ENCODE measurements at places on chromosomes 1 and 21.
A peak's percentile ranks its signal among the peaks of the same experiment; 100 is the strongest.

DNA sequence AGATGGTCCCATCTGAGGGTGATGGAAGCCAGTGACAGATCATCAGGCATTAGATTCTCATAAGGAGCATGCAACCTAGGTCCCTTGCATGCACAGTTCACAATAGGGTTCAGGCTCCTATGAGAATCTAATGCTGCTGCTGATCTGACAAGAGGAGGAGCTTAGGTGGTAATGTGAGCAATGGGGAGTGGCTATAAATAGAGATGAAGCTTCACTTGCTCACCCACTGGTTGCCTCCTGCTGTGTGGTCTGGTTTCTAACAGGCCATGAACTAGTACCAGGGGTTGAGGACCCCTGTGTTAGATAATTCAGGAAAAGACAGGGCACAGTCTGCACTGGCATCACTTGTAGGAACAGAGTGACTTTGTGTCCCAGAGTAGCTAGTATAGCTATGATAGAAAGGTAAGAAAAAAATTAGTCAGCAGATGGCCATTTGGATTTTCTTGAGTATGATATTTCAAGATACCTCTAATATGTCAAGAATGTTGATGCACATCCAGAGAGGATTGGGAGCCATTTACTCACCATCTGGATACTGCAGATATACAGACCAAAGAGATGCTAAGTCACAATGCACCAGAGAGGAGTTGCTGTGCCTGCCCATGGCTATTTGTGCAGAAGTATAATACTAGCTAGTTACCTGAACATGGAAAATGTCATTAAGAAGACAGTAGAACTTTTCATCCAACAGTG lies 53.6 kb downstream of the ADCY10 start:
- no peak for DNase-seq

DNA sequence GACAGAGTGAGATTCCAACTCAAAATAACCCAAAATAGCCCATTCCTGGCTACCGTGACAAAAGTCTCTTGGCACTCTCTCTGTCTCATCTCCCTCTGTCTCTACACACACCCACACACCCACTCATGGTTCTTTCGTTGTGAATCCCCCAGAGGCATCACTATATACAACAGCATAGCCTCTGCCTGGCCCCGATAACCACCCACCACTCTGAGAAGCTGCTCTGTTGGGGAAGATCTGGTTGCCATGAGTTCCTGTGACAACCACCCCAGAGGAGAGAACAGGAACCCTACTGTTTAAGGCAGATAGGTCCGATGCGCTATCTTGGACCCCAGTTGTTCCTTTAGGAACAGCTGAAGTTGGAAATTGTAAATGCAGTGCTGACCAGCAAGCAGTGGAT lies 70.4 kb upstream of the LYST start:
- no peak for DNase-seq

- no peak for DNase-seq
Measured at GRCh38 chr1:61011561-61012263, 70.6 kb upstream of the NFIA start.

DNA sequence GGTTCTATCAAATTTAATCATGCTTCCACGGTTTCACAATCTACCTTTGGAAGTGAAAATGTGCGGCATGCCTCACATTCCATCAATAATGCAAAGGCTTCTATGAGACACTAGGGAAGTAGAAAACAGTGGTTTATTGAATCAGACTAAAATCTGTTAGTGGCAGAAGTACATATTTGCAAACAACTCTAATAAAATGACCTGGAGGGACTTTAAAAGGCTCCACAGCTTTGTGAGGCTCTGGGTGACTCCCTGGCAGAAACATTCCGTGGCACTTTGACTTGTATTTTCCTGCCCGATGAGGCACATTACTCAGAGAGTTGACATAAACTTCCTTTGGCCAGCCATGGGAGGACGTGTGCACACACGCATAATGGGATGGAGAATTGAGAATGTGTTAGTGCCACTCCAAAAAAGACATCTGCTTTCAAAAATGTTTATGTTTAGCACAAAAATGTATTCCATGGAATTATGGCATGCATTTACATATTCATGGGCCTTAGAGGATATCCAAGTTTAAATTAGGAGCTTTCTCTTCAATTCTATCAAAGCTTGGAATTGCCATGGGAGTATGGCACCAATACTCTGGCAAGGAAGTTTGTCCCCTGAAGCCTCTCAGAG lies 60.0 kb upstream of the SSX2IP start:
- DNase-seq: no peak

DNA sequence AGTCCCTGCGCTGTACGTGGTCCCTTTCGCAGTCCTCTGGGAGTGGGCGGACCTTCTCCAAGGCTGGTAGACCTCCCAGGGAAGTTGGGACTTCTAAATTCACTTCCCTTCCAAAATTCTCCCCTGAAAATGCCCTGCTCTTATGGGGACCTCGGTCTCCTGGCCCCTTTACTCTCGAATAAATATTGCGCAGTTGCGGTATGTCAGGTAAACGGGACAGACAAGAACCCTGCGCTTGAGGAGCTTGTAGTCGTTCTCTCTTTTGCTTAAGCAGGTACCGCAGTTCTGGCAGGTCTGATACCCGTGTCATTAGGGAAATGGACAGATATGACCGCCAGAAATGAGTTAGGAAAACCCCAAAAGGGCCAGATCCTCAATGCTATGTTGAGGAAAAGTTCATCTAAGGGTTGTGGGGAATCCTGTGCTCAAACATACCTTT lies 561 bp downstream of the KIF2C start:
- DNase-seq: peak; percentile 40

GRCh38 chr1:210340311-210340710 lies 11.6 kb downstream of the HHAT start:
- no peak for DNase-seq

GRCh38 chr1:44030605-44031251 lies 534 bp downstream of the SLC6A9 start:
- peak; percentile 44 for DNase-seq

DNA sequence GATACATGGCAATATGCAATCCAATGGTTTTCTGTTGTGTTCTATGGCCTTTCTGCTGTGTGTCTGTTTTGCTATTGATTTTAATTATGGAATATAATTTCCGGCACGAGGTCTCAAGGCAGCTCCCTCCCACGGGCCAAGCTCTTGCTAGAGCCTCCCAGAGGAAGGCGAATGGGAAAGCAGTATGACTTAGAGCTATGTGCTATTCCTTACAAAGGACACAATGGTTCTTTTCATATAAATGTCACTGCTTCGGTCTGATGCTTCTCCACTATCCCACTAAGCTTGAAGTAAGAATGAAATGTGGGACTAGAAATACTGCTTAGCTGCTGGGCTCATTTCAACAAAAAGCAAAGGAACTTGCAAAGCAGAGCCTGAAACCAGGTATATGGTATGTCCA lies 322.2 kb upstream of the BEND5 start:
- DNase-seq: no peak

- no peak for DNase-seq
Measured at GRCh38 chr1:24275104-24275410, 44.1 kb upstream of the GRHL3 start.

DNA sequence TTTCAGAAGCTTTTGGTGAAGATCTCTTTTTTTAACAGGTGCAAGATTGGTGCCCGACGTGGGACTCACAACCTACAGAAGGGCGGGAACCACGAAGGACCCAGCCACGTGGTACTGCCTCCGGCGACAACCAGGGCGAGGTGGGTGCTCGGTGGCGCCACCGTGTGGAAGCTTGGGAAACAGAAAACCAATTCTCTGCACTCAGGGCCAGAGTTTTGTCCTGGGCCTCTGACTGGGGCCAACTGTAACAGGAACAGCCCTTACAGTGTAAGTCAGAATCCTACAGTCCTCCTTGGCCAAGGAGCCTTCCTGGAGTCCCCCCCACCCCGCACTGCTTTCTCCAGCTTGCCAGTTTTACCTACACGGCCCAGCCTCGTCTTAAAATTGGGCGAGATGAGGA lies 11.6 kb upstream of the S100A7A start:
- peak; percentile 38 for DNase-seq

- no peak for DNase-seq
Measured at GRCh38 chr1:177287270-177287669, 116.5 kb downstream of the BRINP2 start.

- no peak for DNase-seq
Measured at GRCh38 chr1:198628067-198628455, 10.8 kb upstream of the PTPRC start.

- no peak for DNase-seq
Measured at GRCh38 chr1:207748737-207749528, 2.9 kb upstream of the CD46 start.

DNA sequence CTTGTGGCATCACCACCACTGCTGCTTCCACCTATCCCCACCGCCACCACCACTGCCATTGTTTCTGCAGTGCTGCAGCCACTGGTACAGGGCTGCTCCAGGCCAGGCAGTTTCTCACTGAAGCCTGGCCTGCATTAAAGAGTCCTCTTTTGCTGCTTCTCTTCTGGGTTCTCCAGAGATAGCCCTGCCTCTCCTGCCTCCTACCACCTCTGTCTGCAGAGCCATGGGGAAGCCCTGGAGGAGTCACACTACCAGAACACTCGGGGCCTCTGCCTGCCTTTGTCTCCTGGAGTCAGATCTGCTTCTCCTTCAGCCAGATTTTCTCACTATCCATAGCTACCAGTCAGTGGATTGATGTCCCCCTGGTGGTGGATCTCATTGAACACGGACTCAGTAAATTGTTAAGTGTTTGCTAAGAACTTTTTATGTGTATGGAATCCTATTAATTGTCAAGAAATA lies 37.7 kb upstream of the DDAH1 start:
- DNase-seq: peak; percentile 45

DNA sequence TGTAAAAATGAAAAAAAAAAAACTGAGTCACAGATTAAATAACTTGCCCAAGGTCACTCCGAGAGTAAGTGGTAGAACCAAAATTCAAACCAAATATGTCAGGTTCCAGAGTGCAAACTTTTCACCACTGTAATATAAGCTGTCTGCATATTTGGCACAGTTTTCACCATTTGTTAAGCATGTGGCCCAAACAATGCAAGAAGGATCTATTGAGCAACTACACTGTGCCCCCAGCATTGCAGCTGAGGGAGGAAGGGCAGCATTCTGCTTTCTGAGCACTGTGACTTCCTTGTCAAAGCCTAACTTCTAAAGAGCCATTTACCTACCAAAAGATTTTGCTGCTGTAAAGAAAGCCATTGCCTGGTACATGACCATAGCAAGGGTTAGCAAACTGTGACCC lies 133.4 kb downstream of the SYT2 start:
- DNase-seq: no peak

DNA sequence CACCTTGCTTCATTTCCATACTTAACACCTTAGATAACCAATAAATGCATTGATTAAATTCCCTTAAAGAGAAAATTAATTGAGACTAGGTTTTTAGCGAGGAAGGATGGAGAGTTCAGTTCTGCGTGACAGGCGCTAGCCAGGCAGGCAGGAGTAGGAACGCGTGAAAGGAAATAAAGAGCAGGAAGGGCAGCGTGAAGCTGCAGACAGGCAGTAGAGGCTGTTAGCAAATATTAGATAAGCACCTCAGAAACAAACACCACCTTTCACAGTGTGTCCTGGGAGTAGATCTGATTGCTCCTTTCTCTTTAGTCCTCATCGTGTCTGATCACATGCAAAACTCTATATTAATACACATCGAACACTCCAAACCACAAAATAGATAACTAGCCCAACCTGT lies 282.7 kb upstream of the ADGRL2 start:
- no peak for DNase-seq

GRCh38 chr1:206962272-206962671 lies 8.0 kb downstream of the FCAMR start:
- DNase-seq: no peak

DNA sequence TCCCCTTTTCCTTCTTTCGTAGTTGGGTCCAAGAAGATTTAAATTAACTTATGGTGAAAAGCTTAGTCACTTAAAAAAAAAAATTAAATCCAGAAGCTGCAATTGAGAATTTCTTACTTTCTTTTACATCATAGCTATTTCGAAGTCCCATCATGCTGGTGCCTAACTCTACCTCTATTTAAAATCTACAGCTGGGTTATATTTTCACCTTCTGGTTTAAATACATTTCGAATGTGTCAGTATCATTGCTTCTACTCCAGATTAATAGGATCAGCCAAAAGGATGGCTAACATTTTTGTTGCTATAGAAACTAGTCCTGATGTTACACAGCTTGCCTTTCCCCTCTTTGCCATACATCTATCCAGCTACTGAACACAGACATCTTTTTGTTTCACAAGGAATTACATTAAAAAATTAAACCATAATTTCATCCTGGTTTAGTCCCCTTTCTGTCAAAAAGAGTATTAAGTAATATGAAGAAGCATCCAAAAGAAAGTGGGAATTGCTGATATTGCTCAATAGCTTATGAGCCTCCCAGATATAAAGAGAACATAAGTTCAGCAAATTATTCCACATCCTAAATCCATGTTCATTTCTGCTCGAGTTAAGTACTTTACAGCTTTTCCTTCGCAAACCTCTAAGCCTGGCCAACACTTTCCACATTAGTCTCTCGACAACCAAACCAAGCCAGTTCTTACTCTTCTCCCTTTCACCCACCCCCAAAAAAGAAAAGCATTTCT lies 396.7 kb upstream of the DAB1 start:
- DNase-seq: no peak

- no peak for DNase-seq
Measured at GRCh38 chr1:172069534-172069933, 228.2 kb downstream of the DNM3 start.

DNA sequence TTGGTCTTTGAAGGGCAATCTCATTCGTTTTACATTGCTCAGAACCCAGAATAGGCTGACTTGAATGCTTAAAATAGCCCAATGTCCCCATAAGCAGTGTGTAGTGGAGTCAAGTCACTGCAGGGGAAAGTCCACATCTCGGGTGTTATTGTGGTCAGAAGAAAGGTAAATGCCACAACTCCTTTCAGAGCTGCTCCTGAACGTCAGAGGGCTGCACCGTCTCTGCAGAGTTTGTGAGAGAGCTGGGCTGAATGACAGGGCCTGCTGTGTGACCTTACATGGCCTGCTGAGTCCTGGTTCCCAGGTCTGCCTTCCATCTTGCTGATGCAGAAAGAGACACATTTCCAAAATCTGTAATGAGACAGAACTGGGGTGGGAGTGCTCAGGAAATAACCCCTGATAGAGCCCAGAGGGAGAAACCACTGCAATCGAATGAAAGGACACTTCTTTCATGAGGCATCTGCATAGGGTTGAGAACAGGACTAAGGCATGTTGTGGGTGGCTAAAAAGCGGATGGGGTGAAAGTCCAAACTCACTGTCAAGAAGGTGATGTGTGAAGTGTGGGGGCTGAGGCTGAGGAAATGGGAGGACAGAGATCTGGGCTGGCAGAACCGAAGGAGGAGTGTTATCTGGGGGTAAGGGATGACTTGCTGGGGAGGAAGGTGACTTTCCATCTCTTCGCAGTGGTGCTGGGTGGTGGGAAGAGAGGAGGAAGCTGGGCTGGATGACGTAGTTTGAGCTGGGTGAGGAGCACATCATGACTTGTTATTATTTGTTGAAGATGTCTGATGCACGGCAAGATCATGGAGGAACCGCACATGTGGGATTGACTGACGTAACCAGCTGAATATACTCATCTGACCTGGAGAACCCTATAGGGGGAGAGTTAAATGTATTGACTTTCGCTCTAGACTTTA lies 33.7 kb downstream of the XCL2 start:
- peak; percentile 89 for DNase-seq

DNA sequence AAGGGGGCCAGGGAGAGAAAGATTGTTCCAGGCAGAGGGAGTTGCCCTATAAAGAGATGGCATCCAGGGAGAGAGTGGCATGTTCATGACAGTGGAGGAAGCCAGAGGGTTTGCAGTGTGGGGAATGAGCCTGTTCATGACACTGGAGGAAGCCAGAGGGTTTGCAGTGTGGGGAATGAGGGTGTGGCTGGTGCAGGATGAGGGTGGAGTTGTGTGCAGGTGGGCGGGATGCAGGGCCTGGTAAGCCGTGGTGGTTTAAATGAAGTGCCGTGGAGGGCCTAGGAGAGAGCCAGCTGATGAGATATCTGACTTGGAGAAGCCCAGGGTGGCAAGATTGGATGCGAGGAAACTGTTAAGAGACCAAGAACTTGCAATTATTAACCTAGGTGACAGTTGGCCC lies 131.8 kb downstream of the CAMTA1 start:
- DNase-seq: no peak

Measured in GM12865 (cell line).